K562 (cell line): ENCODE measurements at places on chromosomes 6 and 20. TPM values are rescaled to one million over a fixed set of nuclear protein-coding genes. Genes with fewer than 3 reads are reported as not detected.

DNA sequence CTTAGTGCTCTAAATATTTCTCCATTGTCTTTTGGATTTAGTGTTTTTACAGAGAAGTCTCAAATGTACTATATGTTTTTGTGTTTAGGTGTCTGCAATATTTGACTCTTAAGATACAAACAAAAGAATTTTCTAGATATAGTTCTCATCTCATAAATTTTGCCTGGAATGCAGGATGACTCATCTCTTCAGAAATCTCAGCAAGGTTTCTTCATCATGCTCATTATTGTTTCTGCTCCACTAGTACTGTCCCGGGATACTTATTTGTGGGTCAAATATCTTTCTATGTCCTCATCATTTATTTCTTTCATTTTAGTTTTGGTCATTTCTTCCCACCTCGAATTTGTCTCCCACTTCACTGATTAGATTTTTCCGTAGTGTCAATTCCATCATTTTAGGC, 9.5 kb downstream of the AHI1 start:
- no peak overlapping the region for H3K27ac ChIP-seq
- no peaks in the 10 kb centered on the region for H3K27me3 ChIP-seq
- H3K36me3 ChIP-seq: peaks cover 85% of the 10 kb centered on the region
- no peaks in the 10 kb centered on the region for H3K4me1 ChIP-seq
- H3K4me3 ChIP-seq: no peak overlapping the region

GRCh38 chr20:51660672-51661608, 107.2 kb downstream of the ATP9A start:
- no peak overlapping the region for H3K27ac ChIP-seq
- H3K36me3 ChIP-seq: no peaks in the 10 kb centered on the region
- no peak for DNase-seq
- H3K27me3 ChIP-seq: peaks cover 29% of the 10 kb centered on the region
- no peak overlapping the region for H3K4me3 ChIP-seq

DNA sequence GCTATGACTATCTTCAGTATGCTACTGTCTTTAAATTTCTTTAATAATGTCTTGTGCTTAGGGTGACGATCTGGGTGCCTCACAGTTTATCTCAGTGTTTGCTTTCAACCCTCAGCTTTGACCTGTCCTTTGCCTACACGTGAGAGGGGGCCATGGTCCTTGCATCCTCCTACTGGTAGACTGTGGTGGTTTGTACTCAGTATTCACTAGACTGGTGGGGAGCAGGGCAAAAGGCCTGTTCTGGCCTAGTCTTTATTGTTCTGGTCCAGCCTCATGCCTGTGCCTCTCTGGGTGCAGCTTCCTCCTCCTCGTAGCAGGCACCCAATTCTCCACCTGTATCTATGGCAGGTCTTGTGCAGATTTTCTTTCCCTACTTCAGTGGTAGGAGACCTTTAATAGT, 354.9 kb downstream of the CD109 start:
- H3K27ac ChIP-seq: no peak overlapping the region
- no peak for DNase-seq
- no peaks in the 10 kb centered on the region for H3K36me3 ChIP-seq
- no peaks in the 10 kb centered on the region for H3K4me1 ChIP-seq

DNA sequence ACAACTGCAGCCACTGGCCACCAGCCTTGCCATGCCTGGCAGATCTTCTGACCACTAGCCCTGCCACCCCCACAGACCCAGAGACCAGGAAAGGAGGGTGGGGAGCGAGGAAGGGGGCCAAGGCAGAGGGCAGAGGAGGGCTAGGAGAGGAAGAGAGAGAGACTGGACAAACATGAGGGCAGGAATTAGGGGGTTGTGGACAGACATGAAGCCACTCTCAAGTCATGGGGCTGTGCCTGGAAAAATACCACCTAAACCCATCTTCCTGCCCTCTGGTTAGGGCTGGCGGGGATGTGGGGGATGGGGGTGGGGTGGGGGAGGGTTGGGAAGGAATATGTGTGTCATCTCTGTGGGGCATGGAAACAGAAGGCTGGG, 1.4 kb upstream of the SLC29A1 start:
- no peaks in the 10 kb centered on the region for H3K27me3 ChIP-seq
- no peak overlapping the region for H3K27ac ChIP-seq
- H3K4me1 ChIP-seq: peaks cover 74% of the 10 kb centered on the region
- DNase-seq: no peak
- peaks cover 2% of the 10 kb centered on the region; the same call in 1 of the 3 replicates for H3K36me3 ChIP-seq

The COMMD7 gene
- 39.8 and 41.5 TPM in 2 replicates for total RNA-seq

- no peak for DNase-seq
- H3K27me3 ChIP-seq: no peaks in the 10 kb centered on the region
- no peak overlapping the region for H3K27ac ChIP-seq
- H3K4me3 ChIP-seq: no peak overlapping the region
These were observed 47.7 kb downstream of the ATXN1 start for GRCh38 chr6:16713597-16713996.

The WFDC10B gene
- not detected in 2 replicates for total RNA-seq

DNA sequence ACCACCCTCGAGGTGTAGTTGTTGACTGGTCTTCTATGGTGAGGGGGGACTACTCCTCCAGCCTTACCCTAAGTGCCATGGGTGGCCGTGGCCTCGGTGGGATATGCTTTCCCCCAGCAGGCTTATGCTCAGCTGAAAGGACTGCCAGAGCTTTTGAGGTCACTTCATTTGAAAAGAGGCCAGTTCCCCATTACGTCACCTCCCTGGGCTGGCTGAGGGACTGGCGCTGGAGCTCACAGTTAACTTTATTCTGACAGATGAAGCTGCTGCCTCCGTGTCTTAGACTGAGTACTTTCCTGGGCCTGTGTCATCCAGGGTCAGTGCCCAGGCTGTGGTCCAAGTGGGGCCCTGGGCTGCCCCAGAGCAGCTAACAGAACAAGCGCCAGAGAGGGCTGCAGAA, 42.8 kb upstream of the PCMTD2 start:
- peaks cover 74% of the 10 kb centered on the region for H3K27me3 ChIP-seq
- H3K36me3 ChIP-seq: no peaks in the 10 kb centered on the region
- H3K4me1 ChIP-seq: peaks cover 9% of the 10 kb centered on the region; the same call in 2 of the 3 replicates
- no peak for DNase-seq
- H3K27ac ChIP-seq: no peak overlapping the region

GRCh38 chr6:36697481-36697903, at the start of gene RAB44:
Gene RAB44, plus strand, starts transcription at chr6:36697826. Its CDS starts 6,410 bp downstream, at chr6:36704236.
- peaks cover 13% of the 10 kb centered on the region for H3K27me3 ChIP-seq
- no peaks in the 10 kb centered on the region; the same call in 1 of the 2 replicates for H3K4me1 ChIP-seq
- H3K27ac ChIP-seq: no peak within 1 kb of the TSS

- no peak overlapping the region for H3K27ac ChIP-seq
- H3K36me3 ChIP-seq: peaks cover 55% of the 10 kb centered on the region; the same call in 2 of the 3 replicates
- H3K4me3 ChIP-seq: no peak overlapping the region
- no peaks in the 10 kb centered on the region for H3K4me1 ChIP-seq
- no peak for DNase-seq
These were observed 42.9 kb downstream of the UQCC1 start for GRCh38 chr20:35368666-35369423.

- no peak overlapping the region for H3K27ac ChIP-seq
- no peaks in the 10 kb centered on the region for H3K36me3 ChIP-seq
- peaks cover 31% of the 10 kb centered on the region for H3K27me3 ChIP-seq
- no peak for DNase-seq
- no peaks in the 10 kb centered on the region for H3K4me1 ChIP-seq
These were observed 56.5 kb upstream of the SIRPA start for GRCh38 chr20:1838556-1839279.

The TCP11 gene
- total RNA-seq: not detected in 2 replicates

The IL17A gene
- total RNA-seq: not detected in 2 replicates

The CALHM5 gene
- 0.02 and 0.04 TPM in 2 replicates for total RNA-seq

DNA sequence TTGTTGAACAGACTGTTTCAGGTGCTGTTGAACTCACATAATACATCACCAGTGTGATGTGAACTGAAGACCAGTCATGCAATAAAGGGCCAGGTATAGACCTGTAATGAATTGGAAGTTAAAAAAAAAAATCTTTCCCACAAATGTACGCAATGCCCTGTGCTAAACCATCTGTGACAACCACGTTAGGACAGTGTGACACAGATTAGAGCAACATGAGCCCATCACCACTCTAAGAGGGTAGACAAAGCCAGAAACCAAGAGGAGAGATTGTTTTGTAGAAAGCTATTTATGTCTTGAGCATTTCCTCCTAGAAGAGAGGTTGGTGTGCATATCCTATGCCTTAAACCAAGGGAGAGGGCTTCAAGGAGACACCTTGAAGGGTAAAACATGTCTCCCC, 77.0 kb upstream of the BEND6 start:
- H3K4me3 ChIP-seq: no peak overlapping the region
- no peak overlapping the region for H3K27ac ChIP-seq
- H3K27me3 ChIP-seq: no peaks in the 10 kb centered on the region

The TP53TG5 gene
- 0.20 TPM in 1 of 2 replicates, not detected in the other for total RNA-seq

GRCh38 chr6:74408844-74409243, 712.8 kb downstream of the CD109 start:
- H3K36me3 ChIP-seq: no peaks in the 10 kb centered on the region
- no peak overlapping the region for H3K27ac ChIP-seq
- no peak overlapping the region for H3K4me3 ChIP-seq
- no peaks in the 10 kb centered on the region for H3K4me1 ChIP-seq
- DNase-seq: no peak

DNA sequence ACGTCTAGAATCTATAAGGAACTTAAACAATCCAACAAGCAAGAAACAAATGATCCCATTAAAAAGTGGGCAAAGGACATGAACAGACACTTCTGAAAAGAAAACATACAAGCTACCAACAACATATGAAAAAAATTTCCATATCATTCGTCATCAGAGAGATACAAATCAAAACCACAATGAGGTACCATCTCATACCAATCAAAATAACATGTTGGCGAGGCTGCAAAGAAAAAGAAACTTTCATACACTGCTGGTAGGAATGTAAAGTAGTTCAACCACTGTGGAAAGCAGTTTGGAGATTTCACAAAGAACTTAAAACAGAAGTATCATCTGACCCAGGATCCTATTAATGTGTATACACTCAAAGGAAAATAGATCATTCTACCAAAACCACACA, 243.9 kb upstream of the RUNX2 start:
- no peaks in the 10 kb centered on the region for H3K36me3 ChIP-seq
- no peak overlapping the region for H3K27ac ChIP-seq
- no peaks in the 10 kb centered on the region for H3K27me3 ChIP-seq
- no peaks in the 10 kb centered on the region for H3K4me1 ChIP-seq

DNA sequence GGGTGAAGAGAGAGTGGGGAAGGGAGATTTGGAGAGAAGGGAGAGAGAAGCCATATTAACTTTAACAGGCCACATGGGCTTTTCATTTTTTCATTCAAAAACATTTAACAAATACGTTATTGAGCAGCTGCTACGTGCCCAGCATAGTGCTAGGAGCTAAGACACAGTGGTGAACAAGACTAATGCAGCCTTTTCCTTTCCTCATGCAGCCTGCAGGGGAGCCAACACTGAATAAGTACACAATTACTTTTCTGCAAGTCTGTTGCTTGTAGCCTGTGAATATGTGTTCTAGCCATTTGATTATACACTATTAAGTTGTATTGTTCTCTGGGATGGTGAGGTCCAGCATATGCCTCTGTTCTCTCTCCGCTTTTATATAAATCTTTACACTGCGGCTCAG, 1.9 kb upstream of the BLOC1S5 start:
- H3K4me3 ChIP-seq: no peak overlapping the region
- H3K4me1 ChIP-seq: peaks cover 7% of the 10 kb centered on the region
- H3K27me3 ChIP-seq: no peaks in the 10 kb centered on the region; the same call in 2 of the 3 replicates
- DNase-seq: no peak
- H3K36me3 ChIP-seq: peaks cover 16% of the 10 kb centered on the region

DNA sequence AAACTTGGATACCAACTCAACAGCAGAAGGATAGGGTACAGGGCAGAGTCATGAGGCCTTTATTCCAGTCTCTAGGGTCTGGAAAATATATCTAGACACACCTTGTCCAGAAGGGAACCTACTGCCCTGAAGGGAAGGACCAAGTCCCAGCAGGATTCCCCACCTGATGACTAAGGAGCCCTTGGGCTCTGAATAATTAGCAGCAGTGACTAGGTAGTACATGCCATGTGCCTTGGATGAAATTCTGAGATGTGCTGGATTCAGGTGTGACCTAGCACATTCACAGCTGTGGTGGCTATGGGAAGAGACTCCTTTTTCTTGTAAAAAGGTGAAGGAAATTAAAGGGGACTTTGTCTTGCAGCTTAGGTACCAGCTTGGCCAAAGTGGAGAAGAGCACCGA, 364.3 kb upstream of the PTCHD4 start:
- no peaks in the 10 kb centered on the region for H3K27me3 ChIP-seq
- H3K4me1 ChIP-seq: no peaks in the 10 kb centered on the region
- H3K4me3 ChIP-seq: no peak overlapping the region
- H3K36me3 ChIP-seq: no peaks in the 10 kb centered on the region

- peak overlapping the region; percentile 92 for H3K27ac ChIP-seq
- DNase-seq: peak; percentile 79
- peaks cover 37% of the 10 kb centered on the region for H3K4me1 ChIP-seq
- no peaks in the 10 kb centered on the region for H3K27me3 ChIP-seq
- H3K4me3 ChIP-seq: peak overlapping the region; percentile 47
These were observed 55.0 kb downstream of the TBC1D7 start for GRCh38 chr6:13273202-13273930.

DNA sequence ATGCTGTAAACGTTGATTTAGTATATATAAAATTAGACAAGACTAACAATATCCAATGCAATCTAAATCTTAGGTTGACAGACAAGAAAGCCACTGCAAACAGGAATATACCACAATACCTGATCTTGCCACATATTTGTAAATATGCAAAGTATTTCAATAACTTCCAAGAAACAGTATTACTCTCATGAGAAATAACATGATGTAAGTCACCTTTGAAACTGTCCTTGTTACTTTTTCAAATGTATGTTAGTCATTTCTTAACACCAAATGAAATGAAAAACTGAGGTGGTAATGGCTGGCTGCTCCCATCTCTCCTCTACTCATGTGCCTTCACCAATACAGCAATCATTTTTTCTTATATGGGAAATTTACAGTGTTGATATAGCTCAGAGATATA, 118.7 kb downstream of the ATG5 start:
- no peaks in the 10 kb centered on the region for H3K4me1 ChIP-seq
- H3K27me3 ChIP-seq: no peaks in the 10 kb centered on the region
- H3K27ac ChIP-seq: no peak overlapping the region
- peaks cover 10% of the 10 kb centered on the region; the same call in 1 of the 3 replicates for H3K36me3 ChIP-seq
- no peak overlapping the region for H3K4me3 ChIP-seq

DNA sequence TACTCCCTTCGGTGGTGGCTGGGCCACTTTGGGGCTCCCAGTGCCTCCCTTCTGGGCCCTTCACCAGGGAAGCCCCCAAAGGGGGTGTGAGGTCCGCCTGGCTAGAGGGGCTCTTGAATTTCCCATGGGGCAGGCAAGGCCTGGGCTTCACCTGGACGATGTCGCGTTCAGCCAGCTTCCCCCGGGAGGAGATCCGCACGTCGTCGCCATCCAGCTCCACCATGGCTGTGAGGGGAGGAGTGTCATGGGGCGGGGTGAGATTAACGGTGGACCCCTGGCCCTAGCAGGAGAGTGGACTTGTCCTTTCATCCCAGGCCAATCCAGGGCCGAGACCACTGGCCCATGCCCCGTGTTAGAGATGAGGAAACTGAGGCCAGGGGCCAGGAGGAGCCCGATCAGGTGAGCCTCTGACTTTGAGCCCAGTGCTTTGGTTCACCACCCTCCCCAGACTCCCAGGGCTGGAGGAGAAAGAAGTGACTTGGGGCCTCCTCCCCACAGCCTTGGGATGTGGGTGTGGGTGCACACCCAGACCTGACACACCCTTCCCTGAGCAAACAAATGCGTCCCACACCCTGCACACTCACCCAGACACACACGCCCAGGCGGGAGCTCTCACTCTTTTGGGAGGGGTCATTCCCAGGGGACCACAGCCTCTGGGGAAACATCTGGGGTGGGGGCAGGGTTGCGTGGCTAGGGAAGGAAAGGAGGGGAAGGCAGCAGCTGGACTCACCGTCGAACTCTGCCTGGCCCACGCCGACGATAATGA, 46.1 kb downstream of the RAB44 start:
- H3K27me3 ChIP-seq: peaks cover 25% of the 10 kb centered on the region; the same call in 2 of the 3 replicates
- no peak overlapping the region for H3K4me3 ChIP-seq
- H3K36me3 ChIP-seq: no peaks in the 10 kb centered on the region

The SLC22A2 gene
- not detected in 2 replicates for total RNA-seq
